ENCODE measurements at places on chromosomes 1 and 21.

- no peak for DNase-seq
Observed at GRCh38 chr1:109704173-109704572, 7.9 kb upstream of the GSTM5 start.

DNA sequence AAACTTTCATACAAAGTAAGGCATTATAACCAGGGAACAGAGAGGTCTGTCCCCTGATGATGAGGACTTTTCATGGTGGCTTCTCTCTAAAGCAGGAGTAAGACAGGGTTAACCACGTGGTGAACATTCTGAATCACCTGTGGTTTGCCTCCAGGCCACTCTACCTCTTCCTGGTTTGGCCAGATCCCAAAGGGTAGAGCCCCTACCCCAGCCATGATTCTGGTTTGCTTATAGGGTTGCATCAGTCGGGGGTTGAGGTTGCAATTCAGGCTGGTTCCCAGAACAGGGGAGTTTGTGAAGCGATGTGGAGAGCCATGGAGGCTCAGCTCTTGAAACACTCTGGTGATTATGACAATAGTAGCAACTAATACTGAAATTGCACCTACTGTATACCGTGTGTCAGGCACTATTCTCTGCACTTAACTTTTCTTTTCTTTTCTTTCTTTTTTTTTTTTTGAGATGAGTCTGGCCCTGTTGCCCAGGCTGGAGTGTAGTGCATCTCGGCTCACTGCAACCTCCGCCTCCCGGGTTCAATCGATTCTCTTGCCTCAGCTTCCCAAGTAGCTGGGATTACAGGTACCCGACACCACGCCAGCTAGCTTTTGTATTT lies 8.3 kb downstream of the CNR2 start:
- DNase-seq, result no peak

- DNase-seq, result no peak
Observed at GRCh38 chr1:25811384-25812082, 8.2 kb upstream of the MTFR1L start.

DNA sequence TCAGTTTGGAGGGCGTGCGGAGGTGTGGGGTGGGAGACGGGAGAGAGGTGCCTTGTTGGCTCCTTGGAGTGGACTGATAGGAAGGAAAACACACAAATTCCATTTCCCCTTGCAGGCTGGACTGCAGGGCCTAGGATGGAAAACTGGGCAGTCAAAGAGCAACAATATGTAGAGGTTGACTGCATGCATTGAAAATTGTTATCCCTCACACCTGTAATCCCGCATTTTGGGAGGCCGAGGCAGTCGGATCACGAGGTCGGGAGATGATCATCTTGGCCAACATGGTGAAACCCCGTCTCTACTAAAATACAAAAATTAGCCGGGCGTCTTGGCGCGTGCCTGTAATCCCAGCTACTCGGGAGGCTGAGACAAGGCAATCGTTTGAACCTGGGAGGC lies 128.2 kb downstream of the PPIAL4G start:
- no peak for DNase-seq

DNA sequence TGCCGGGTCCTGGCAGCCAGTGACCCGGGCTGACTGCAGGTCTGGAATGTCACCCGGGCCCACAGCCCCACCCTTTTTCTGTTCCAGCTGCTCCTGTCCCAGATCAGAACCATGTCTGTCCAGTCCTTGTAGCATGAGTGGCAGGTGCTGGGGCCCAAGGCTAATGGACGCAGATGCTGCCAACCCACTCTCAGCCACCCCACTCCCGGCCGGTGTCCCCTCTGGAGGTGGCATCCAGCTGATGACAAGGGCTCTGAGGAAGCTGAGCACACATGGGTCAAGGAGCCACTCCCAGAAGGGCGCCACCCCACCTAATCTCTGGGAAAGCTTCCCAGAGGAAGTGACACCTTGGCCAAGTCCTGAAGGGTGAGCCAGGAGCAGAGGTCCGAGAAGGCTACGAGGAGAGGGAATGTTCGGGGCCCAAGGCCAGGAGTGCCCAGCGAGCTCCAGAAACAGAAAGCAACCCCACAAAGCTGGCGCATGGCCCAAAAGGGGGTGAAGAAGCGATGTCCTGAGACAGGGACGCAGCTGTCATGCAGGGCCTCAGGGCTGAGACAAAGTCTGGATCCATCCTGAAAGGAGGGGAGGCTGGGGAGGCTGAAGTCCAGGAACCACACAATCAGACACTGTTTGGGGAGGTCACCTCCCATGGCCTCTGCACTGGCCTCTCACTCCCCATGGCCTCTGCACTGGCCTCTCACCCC lies 39.5 kb downstream of the ACOT7 start:
- DNase-seq, result no peak

DNA sequence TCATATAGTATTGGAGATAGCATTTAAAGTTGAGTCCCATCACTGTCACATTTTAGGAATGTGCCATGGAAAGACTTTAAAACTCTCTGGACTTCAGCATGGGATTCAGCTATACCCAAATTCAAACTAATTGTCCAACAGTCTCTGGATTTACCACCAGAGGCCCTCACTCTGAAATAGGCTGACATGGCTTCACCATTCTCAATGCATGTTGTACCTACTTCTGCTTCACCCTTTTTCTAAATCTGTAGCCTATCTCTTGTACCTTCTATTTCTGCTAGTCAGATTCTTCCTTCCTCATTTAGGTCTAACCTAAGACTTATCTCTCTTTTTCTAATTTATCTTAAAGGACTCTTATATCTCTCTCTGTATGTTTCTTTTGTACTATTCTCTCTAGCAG lies 512.7 kb upstream of the ZRANB2 start:
- no peak for DNase-seq

DNA sequence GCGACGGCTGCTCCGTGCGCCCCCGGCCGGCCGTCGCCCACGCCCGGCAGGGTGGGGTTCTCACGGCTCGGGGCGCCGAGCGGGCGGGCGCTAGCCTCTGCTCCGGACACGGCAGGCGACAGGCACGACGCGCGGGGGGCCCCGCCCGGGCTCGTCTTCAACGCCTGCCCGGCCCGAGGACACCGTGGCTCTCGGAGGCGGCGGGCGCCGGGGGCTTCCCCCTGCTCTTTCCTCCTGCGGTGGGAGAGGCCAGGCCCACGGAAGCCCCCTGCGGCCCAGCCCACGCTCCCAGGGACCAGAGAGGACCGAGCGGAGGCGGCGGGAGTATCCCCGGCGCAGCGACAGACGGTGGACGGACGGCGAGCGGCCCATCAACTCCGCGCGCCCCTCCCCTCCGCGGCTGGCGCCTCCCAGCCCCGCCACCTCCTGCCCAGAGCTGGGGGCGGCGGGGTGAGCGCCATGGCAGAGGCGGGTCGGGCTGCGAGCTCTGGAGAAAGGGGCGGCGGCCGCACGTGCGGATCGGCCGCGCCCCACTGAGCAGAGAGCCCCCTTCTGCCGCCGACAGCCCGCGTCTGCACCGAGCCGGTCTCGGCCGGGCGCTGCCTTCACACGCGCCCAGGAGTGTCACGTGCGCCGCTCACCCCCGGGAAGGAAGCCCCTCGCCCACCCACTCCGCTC lies at the start of the genes SHE and TDRD10:
TSS of gene SHE (minus strand) at position 347 of the 678 bp plus-strand sequence. CDS start 386 bp downstream, outside the sequence.
TSS of gene TDRD10 (plus strand) at position 154 of the 678 bp plus-strand sequence. CDS start 4,685 bp downstream, outside the sequence.
- no peak for DNase-seq

DNA sequence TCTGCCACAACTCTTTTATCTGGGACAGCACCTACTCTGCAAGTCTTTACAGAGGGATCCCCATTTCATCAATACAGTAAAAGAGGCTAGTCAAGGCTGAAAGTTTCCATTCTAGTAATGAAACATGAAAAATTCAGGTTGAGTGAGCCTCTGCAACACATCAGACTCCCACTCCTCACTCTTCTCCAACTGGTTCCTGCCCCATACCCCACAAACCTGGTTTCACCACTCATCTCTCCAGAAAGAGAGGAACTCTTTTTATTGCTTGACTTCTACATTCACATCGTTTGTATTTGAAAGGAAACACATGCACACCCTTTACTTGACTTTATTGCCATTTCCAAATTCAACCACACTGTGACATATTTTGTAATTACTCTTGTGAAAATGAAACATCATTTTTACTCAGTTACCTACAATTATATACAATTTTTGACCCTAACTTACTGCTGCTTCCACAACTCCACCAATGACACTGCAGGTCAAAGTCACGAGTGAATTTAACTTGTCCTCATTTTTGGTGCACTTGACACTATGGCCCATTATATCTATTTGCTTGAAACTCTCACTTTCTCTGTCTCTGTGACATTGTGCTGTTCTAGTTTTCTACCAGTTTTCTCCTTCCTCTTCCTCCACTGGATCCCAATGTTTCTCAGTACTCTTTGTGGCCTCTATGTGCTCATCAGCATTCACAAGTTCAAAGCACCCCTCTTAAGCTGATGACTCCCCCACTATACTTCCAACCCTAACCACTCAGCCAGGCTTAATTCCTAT lies 8.0 kb downstream of the STX6 start:
- DNase-seq, result no peak

GRCh38 chr21:36321325-36322082 lies 1.5 kb downstream of the MORC3 start:
- no peak for DNase-seq

- no peak for DNase-seq
Observed at GRCh38 chr1:66444438-66445265, 89.3 kb upstream of the SGIP1 start.

GRCh38 chr1:21297975-21298374 lies 7.7 kb upstream of the ECE1 start:
- DNase-seq, result no peak

DNA sequence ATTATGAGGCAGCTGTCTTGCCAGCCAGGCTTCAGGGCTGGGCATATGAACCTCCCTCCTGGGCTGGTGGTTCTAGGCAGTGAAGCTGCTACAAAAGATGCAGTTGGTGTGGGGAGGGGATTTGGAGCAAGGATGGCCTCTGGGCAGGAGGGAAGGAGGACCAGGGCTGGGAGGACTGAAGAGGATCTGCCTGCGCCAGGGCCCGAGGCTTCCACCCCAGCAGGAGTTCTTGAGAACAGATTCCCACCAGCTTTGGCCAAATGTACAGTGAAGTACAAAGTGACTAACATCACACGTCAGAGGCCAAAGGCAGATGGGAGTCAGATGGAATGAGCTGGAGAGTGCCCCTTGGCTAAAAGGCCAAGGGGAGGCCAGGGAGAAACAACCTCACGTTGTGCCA lies 62.4 kb downstream of the DDX20 start:
- no peak for DNase-seq

DNA sequence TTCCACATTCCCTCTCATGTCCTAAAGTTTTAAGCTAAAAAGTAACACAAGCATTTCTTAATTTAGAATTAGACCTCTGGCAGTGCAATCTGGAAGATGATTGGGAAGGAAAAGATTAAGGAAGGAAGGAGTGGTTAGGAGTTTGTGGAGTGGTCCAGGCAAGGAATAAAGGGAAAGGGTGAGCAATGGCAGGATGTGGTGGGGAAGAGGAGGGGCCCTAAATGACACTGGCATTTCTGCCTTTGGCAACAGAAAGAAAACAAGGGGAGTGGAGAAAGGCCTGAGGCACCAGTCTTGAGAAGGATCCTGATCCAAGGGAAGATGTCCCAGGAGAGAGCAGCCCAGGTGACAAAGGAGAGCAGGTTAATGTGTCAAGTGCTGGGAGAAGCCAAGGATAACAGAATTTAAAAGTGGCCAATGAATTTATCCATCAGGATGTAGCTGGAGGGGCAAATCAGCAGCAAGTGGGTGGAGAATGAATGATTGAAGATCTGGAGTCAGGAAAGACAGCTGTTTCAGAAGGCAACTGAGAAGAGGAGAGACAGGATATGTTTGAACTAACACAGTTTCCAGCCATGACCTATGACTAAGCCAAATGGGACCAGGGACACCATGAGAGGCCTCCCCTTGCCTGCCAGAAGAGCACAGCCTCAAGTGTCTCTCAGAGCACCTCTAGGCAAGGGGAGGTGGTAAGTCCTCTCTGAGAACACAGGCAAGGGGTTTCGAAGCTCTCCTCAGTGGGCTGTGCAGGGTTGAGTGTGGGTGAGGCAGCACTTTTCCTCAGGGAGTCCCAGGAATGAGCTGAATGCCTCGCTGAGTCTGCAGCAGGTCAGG lies 20.9 kb upstream of the LY9 start:
- no peak for DNase-seq

DNA sequence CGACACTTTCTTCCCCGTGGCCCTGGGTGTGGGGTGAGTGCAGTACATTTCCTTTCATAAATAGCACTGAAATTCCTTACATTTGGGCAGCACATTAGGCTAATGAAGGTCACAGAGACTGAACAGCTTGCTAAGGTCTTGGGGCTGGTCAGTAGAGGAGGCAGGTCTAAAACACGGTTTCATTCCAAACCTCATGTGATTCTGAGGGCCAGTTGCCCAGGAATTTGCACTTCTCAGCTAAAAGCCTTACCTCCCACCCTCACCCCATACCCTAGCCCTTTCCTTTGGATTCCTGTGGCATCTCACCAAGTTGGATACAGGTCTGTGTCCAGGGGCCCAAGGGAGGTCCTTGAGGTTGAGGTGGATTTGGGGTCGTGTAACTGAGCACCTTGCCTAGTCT lies 147.8 kb upstream of the CD34 start:
- DNase-seq, result no peak

GRCh38 chr21:36610201-36610600 lies 88.7 kb upstream of the SIM2 start:
- DNase-seq, result no peak

DNA sequence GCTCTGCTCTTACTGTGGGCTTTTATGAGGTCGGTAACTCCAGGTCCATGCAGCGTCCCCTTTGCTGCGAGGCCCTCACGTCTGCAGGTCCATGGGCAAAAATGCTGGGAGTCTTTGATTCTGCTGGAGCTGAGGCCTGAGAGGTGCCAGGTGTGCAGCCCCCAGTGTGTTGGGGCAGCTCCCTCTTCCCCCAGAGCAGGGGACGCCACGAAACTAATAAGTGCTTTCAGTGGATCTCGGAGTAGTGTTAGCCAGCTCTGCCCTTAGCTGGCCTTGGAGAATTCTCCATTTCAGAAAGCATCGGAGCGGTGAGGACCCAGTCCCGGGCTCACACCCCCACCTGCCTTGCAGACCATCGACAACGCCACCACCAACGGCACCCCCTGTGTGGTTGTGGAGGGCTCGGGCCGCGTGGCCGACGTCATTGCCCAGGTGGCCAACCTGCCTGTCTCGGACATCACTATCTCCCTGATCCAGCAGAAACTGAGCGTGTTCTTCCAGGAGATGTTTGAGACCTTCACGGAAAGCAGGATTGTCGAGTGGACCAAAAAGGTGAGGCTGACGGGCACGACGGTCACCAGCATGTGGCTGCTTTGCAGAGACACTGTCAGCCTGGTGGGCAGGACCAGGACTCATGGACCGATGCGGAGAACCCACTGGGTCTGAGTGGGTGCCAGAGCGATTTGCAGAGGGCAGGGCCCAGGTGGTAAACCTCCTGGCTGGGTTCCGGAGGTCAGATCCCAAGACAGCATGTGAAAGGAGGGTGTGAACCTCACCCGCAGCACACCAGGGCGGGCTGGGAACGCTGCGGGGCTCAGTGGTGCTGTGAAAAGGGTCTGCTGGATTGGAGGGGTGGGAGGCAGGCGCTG lies 25.5 kb downstream of the TRPM2 start:
- DNase-seq, result no peak

GRCh38 chr1:215720126-215720525 lies 153.0 kb downstream of the KCTD3 start:
- DNase-seq, result no peak

DNA sequence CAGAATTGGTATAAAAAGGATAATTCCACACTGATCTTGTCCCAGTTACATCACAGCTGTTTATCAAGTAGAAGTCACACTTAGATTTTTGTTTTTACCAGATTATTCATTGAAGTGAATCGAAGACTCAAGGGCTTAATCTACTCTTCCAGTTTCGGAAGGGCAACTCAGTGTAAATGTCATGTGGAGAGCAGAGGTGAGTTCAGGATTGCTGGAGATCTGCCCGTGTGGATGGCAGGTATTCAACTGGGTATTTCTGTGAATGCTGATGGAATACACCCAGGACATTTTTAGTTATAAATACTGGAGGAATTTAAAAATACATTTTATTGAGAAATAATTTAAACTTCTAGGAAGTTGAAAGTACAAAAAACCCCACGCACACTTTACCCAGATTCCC lies 19.4 kb downstream of the CC2D1B start:
- DNase-seq, result no peak

- DNase-seq, result peak; percentile 56
Observed at GRCh38 chr1:154404984-154405746, at the start of gene IL6R. TSS of gene IL6R (plus strand) at chr1:154405343. CDS start at chr1:154405630, 287 bp downstream.
